ENCODE measurements at places on chromosomes 4 and X.
A peak's percentile ranks its signal among the peaks of the same experiment; 100 is the strongest.

DNA sequence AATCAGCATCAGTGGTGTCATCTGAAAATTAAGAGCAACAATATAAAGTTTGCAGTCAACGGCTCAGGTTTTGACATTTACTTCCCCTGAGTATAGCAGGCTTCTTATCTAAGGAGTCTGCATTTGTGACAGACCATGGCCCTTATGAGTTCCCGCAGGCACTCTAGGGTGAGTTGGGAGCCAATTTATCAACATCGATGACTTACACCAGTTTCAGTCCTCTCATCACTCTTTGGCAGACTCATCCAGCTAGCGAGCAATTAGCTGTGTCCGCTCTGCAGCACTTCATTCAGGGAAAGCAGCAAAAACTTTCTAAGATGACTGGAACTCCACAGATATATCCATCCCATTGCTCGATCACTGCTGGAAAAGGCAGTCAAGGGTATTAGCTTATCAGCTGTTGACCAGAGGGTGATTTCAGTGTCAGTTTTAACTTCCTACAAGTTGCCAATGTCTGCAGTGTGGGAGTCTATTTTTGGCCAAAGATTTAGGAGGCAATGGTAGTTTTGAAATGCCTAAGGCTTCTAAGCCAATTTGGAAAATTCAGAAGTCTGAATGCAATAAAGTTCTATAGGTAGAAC lies 625.1 kb upstream of the TENM3 start:
- no peak for DNase-seq

- DNase-seq, result no peak
These were observed 887.1 kb upstream of the AGA start for GRCh38 chr4:178329226-178329872.

GRCh38 chrX:154412468-154412867 lies 1.1 kb downstream of the TAFAZZIN start:
- no peak for DNase-seq

- DNase-seq, result peak; percentile 90
These were observed 28.4 kb downstream of the TRMT44 start for GRCh38 chr4:8468746-8469535.

- no peak for DNase-seq
These were observed 118.8 kb downstream of the ZNF827 start for GRCh38 chr4:145819853-145820181.

DNA sequence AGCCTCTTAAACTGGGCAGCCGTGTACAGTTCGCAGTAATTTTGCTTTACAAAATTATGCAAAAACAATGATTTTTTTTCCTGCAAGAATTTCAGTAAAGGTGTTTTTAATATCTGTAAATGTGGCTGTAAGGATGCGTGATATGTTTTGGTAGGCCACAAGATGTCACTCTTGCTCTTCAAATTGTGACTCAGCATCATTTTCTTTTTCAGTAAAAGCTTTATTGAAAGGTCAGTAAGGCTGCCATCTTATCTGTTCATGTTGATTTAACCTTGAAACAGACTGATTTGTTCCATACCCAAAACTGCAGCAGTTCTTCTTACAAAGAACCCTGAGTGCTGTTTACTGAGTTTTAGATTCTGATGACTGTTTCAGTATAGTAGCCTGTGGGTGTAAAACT lies 39.9 kb downstream of the TXLNG start:
- peak; percentile 22 for DNase-seq

DNA sequence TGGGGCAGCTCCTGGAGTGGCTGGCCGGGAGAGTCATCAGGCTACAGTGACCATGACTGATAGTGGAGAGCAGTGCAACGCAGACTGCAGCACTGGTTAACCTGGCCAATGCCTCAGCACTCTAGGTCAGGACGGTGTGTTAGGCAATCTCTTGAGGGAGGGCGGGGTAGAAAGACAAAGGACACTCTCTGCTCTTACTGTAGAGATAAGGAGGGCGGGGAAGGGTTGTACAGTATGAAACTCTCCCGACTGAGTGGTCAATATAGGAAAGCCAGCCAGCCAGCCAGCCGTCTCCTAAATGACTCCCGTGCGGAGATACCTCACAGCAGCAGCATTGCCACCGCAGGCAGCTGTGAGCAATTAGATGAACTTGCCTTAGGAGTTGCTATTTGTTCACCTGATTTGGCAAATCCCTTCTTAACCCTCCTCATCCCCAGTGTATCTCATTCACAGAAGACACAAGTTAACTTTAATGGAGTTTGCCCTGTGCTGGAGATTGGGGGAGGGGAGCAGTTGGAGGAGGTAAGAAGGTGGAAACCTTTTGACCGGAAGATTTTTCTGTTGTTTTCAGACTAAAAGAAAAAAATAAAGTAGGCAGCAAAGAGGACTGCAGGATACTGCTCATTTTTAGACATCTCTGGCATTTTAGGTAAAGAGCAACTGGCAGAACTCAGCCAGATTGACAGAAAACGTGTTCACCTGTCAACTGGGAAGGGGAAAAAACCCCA lies 330.5 kb downstream of the HNRNPD start:
- DNase-seq, result no peak

DNA sequence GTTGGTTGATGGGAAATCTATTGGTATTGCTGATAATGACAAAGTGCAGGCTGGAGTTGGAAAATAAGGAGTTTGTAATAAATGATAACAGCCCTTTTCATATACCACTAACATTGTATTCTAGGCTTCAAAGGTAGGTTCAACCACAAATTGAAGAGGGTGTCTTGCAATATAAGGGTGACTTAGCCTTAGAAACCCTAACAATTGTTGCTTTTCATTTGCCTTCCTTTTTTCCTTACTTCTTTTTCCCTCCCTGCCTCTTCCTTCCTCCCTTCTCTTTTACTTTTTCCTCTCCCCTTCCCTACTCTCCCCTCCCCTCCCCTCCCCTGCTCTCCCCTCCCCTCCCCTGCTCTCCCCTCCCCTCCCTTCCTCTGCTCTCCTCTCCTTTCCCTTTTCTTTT lies 10.9 kb upstream of the AGA start:
- no peak for DNase-seq

GRCh38 chrX:155056877-155057792 lies 13.8 kb downstream of the CMC4 start:
- DNase-seq, result peak; percentile 70

- no peak for DNase-seq
These were observed 148.0 kb downstream of the EMCN start for GRCh38 chr4:100369871-100370270.

GRCh38 chr4:67941074-67941473 lies 22.2 kb downstream of the TMPRSS11A start:
- no peak for DNase-seq

DNA sequence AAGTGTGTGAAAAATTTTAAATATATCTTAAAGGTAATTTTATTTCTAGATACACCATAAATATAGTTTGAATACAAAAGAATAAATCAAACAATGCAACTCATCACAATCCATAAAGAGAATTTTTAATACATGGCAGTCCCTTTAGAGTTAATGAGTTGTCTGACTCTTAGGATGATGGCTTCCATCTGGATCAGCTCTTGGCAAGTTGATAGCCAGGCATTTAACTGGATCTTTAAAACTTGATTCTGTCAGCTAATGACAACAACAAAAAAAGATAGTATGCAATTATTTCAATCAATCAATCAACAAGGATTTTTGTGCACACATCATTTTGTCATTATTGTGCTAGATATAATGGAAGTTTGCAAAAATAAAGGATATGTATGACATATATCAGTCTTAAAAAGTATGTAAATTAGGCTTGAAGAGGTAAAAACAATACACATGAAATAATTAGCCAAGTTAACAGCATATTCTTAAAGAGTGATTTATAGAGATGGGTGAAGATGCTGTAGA lies 174.9 kb upstream of the PCDH18 start:
- DNase-seq, result no peak
